DMS53 (cell line): ENCODE measurements at places on chromosomes 7 and 10.

- peak; percentile 91 for DNase-seq
These were observed 43.2 kb downstream of the HTRA1 start for GRCh38 chr10:122504610-122504950.

GRCh38 chr7:12403287-12404181 lies at the start of gene VWDE:
Gene VWDE, minus strand, starts transcription at chr7:12403865. Its CDS starts 149 bp downstream, at chr7:12403716.
- peak; percentile 91 for DNase-seq

GRCh38 chr7:18831943-18832342 lies 285.5 kb downstream of the TWIST1 start:
- DNase-seq: no peak

- DNase-seq: peak; percentile 63
These were observed 98.8 kb downstream of the CACNB2 start for GRCh38 chr10:18238870-18239485.

DNA sequence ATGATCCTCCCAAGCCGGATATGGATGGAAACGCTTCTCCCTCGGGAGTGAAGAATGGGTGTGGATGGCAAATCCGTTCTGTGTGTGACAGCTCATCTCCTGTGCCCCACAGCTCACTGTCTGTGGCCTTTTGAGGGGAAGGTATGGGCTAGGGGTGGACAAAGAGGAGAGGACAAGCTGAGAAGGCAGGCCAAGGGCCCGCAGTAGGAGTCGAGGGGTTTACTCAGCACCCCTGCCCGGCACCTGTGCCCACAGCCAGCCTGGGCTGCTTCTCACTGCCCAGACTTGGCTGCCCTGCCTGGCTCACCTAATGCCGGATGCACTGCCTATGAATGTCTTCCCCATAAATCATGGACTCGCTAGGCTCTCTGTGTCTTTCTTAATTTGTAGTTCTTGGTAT lies 503.8 kb downstream of the TCERG1L start:
- DNase-seq: no peak

GRCh38 chr10:67487199-67487598 lies 208.8 kb downstream of the CTNNA3 start:
- peak; percentile 32 for DNase-seq

GRCh38 chr10:73433538-73433867 lies at the start of gene MSS51:
Gene MSS51, minus strand, starts transcription at chr10:73433561. Its CDS starts 5,277 bp downstream, at chr10:73428284.
- DNase-seq: peak; percentile 48

GRCh38 chr10:114754445-114755320 lies 66.9 kb upstream of the FHIP2A start:
- no peak for DNase-seq

DNA sequence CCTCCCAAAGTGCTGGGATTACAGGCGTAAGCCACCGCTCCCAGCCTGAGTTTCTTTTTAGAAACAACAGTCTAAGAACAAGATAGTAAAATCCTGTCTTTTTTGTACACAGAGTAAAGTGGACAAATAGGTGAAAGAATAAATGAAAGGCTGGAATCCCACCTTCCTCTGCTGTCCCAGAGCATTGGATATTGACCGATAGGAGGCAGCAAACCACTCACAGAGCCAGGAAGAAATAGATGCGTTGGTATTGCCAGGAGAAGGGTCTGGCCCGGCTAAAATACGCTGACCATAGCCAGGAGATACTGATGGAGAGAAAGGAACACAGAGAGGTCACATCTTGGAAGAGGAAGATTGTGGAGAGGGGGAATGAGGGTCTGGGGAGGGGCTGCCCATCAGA lies 11.4 kb upstream of the ZNF12 start:
- peak; percentile 13 for DNase-seq
